ENCODE measurements at places on chromosomes 2 and 18.

DNA sequence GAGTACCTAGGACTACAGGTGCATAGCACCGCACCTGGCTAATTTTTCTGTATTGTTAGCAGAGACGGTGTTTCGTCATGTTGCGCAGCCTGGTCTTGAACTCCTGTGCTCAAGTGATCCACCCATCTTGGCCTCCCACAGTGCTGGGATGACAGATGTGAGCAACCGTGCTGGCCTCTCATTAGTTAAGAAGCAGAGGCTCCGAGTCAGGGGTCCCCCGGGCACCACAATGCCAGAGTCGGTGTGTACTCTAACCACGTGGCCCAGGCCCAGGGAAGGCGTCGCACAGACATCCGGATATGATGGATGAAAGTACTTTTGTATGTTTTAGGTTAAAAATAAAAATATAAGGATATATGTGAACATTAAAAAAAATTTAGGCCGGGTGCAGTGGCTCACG lies 28.3 kb upstream of the HPCAL1 start:
- no peak for DNase-seq

GRCh38 chr2:173226899-173227698 lies 127.6 kb upstream of the CDCA7 start:
- no peak for DNase-seq

DNA sequence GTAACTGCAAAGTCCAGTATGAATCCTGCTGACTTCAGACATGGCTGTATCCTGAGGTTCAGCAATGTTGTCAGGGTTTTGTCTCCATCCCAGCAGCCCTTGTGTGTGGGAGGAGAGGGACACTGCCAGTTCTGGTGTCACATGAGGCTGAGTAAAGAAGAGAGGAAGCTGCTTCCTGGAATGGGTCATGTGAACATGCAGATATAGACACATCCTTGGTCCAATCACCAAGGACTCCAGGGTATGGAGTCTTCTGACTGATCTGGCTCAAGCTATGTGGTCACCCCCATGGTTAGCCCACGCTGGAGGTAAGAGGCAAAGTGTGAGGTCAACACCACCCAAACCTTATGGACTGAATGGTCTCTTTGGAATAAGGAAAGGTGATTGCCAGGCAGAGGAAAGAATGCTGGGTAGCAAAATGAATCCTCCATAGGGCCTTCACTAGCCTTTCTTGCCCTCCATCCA lies 134.4 kb upstream of the SLC1A4 start:
- no peak for DNase-seq

DNA sequence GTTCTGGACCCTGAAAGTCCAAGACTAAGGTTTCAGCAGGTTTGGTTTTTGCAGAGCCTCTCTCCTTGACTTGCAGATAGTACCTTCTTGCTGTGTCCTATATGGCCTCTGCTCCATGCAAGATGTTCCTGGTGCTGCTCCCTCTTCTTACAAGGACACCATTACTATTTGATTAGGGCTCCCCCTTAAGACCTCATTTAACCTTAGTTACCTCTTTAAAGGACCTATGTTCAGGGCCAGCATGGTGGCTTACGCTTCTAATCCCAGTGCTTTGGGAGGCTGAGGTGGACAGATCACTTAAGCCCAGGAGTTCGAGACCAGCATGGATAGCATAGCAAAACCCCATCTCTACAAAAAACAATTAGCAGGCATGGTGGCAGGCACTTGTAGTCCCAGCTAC lies 179.0 kb downstream of the SLC39A10 start:
- DNase-seq: no peak

GRCh38 chr2:232884549-232885263 lies 14.6 kb downstream of the SNORC start:
- no peak for DNase-seq

DNA sequence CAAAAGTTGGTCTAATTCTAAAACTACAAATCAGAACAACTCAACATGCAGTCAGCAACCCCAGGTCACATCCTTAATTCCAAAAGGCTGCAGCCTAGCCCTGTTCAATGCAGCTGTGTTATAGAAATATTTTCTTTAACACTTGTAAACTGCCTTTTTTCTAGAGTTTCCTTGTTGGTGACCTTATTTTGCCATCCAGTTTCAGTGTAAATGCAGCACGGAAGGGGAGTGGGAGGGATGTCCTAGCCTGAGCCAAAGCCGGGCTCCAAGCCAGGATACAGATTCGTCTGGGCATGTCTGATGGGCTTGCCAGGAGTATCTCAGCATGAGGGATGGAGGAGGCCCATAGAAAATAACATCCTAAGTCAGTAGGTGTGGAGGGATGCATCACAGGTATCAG lies 17.7 kb upstream of the SP3 start:
- DNase-seq: peak; percentile 32

GRCh38 chr2:64478502-64479230 lies 24.7 kb downstream of the LGALSL start:
- DNase-seq: no peak

DNA sequence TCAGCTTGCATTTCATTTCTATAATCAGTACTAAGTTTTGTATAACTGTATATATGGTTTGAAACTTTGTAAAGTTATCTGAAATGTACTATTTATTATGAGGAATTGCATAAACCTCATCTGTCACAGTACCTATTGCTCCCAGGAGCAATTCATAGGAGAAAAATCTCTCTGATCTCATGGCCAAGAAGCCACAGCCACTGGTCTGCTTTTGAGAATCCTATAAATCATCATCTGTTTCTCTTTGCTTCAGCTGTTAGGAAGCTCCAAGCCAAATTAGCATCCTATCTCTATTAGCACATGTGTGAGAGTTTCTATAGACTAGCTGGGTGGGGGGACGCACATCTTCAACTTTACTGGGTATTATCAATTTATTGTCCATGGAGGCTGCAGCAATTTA lies 210.3 kb downstream of the CYP26B1 start:
- DNase-seq: no peak

DNA sequence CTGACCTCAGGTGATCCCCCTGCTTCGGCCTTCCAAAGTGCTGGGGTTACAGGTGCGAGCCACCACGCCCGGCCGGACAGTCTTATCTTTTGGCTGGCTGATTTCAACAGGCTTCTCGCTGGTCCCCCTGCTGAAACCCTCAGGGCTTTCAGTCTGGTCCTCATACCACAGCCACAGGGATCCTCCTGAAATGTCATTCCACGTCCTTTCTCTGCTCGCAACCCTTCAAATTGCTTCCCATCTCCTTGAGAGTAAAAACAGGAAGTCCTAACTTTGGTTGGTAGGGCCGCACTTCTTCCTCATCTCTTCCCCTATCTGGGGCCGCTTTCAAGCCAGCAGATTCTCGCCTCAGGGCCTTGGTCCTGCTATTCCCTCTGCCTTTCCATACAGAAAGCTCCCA lies 1.4 kb upstream of the CAB39 start:
- DNase-seq: no peak

GRCh38 chr18:79260510-79260909 lies 135.2 kb upstream of the NFATC1 start:
- no peak for DNase-seq

- DNase-seq: no peak
Measured at GRCh38 chr2:161039071-161039470, 121.2 kb upstream of the TANK start.

DNA sequence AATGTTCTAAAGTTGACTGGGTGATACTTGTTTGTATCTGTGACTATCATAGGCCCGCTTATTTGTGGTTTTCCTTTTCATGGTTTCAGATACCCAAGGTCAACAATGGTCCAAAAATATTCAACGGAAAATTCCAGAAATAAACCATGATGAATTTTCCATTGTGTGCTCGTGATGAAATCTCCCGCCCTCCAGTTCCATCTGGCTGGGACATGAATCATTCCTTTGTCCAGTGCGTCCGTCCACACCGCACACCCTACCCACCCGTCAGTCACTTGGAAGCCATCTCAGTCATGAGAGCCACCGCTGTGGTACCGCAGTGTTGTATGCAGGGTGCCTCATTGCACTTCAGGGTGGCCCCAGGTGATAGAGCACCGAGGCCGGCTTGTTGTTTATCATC lies 268.2 kb upstream of the PXDN start:
- DNase-seq: no peak

DNA sequence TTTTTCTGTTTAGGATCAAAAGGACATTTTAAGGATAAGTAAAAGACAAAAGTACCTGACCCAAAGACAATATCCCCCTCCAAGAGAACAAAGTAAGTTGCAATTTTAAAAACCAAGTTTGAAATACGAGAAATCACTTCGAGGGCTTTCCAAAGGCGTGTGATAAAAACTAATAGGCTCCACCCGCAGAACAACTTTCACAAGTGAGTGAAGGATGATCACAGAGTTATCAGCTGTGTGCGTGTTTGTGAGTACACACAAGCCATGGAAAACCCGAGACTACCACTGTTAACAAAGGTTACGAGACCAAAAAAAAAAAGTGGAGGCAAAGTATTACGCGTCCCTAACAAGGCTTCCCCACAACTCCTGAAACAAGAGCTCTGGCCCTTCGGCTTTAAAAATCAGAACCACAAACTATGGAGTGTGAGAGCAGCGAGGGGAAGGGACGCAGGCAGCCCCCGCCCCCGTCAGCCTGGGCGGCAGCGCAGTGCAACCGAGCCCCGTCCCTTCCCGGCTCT lies 719 bp downstream of the SMAD2 start:
- no peak for DNase-seq

DNA sequence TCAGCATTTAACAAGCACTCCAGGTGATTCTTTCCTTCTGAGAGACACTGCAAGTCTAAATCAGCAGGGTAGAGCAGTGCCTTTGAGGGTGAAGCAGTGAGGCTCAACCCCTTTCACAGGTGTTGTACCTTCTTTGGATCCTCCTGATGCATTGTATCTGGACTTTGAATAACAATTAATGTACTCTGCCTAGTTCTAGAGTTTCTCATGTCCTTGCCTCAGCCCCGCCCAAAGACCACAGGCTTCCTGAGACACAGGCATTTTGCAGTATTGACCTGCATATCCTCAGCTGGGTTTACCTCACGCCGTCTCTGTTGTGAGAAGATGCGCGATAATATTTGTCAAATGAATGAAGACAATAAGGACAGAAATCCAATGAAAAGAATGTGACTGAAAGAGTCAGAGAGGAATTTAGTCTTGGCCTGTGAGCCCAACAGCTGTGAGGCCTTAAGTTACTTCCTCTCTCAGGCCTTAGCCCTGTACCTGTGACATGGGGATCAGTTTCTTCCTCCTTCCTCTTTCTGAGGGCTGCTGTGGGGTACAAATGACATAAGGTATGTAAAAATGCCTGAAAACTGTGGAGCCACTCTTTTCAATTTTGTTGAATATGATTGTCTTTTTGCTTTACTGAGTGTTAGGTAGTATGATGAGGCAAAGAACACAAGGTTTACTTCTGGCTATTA lies 43.7 kb downstream of the WIPF1 start:
- no peak for DNase-seq
